Foreskin keratinocyte (primary cell): ENCODE measurements at places on chromosomes 7 and 10.

GRCh38 chr10:3848775-3849635 lies 64.0 kb upstream of the KLF6 start:
- DNase-seq, result peak; percentile 90

DNA sequence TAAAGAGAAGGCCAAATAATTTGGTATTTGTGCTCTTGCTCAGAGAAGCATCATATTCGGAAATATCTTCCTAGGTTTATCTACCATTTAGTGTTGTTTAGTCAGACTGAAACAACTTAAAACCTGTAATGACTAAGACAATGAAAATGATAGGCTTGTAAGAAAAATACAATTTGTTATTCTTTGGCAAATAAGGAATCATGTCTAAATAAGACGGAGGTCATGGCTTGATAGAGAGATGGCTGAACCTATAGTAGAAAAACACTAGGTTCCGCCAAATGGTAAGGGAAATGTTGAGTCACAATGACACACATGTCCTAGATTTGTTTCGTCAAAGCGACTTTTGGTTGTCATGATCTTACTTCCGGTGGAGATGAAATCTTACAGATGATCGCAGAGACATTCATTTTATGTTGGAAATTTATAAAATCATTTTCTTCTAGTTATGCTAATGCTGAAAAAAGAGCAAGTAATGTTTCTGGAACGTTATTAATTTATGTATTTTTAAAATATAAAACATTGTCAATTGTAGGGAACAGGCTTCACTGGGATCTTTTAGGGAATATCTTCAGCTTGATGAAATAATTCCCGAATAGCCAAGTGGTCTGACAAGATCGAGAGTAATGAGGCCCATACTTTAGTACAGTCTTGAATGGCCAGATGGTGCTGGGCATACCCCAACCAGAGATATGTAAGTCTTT lies 1.0 kb downstream of the SRGN start:
- DNase-seq, result no peak

GRCh38 chr7:38727184-38727940 lies 96.2 kb upstream of the AMPH start:
- DNase-seq, result no peak

GRCh38 chr7:2034291-2035201 lies 198.2 kb downstream of the MAD1L1 start:
- no peak for DNase-seq

DNA sequence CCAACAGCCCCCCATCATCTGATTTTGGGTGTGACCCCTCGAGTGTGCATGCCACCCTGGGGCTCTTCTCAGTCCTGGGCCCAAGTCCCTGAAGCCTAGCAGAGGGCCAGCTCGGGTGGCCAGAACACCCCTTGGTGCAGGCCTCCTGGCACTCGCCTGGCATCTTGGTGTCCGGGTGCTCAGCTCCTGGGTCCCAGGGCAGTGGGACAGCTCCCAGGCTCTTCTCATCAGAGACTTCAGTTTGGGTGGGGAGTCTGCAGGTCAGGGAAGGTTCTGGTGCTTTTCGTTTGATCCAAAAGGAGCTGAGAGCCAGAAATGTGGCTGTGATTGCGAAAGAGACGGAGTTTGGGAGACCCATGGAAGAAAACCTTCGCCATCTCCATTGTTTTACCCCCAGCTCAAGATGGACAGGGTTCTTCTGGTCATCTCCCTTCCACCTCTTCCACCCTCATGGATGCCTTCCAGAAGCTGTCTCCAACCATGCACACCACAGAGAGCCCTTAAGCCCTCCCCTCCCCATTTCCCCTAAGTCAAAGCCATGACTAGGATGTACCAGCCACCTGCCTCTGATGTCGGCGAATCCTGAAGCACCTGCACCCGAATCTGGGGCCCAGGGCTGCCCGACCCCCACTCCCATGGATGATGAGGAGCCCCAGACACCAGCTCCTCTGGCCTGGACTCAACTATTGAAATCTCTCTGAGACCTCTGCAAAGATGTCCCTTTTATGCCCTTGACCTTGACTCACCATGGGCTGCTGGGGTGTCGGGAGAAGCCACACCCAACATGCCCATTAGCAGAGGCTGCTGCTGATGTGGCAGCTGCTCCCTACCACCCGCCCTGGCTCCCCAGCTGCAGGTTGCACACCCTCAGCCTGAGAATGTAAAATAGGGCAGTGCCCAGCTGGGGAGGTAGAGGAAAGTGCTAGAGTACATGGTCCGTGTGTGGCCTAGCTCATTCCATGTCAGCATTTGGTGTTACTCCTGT lies 55.3 kb downstream of the ADCYAP1R1 start:
- DNase-seq, result no peak

DNA sequence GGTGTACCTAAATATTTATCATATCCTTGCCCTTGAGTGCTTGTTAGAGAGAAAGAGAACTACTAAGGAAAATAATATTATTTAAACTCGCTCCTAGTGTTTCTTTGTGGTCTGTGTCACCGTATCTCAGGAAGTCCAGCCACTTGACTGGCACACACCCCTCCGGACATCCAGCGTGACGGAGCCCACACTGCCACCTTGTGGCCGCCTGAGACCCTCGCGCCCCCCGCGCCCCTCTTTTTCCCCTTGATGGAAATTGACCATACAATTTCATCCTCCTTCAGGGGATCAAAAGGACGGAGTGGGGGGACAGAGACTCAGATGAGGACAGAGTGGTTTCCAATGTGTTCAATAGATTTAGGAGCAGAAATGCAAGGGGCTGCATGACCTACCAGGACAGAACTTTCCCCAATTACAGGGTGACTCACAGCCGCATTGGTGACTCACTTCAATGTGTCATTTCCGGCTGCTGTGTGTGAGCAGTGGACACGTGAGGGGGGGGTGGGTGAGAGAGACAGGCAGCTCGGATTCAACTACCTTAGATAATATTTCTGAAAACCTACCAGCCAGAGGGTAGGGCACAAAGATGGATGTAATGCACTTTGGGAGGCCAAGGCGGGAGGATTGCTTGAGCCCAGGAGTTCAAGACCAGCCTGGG lies 11.4 kb downstream of the SERPINE1 start:
- DNase-seq, result peak; percentile 94

- no peak for DNase-seq
Measured at GRCh38 chr7:1637155-1637554, 32.9 kb upstream of the ELFN1 start.
